ENCODE measurements at places on chromosomes 5 and 9.

- DNase-seq = no peak
Measured at GRCh38 chr9:136856541-136857141, 4.5 kb downstream of the MAMDC4 start.

- DNase-seq = no peak
Measured at GRCh38 chr5:195401-196160, 4.3 kb downstream of the LRRC14B start.

- DNase-seq = no peak
Measured at GRCh38 chr5:35274839-35275509, 44.7 kb upstream of the PRLR start.

GRCh38 chr9:128141604-128142003, 7.6 kb upstream of the LCN2 start:
- no peak for DNase-seq

DNA sequence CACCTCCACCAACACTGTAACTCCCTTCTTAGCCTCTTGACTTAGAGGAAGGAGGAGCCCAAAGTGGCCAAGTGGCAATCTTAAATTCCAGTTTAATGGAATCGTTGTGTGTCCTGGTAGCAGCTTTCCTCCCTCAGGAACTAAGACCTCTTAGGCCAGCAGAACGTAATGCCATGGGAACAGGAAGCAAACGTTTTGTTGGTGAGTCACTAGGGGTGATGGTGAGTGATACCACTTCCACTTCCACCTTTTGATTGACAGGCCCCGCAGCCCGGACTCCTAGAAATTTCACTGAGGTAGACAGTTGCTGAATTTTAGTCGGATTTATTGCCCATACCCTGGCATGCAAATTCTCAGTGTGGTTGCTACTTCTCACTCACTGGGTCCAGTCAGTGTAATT, 94.2 kb upstream of the FBN2 start:
- DNase-seq = no peak

- no peak for DNase-seq
Measured at GRCh38 chr5:139611703-139612584, 36.2 kb upstream of the CXXC5 start.

GRCh38 chr9:18438300-18438925, 35.5 kb upstream of the ADAMTSL1 start:
- no peak for DNase-seq

DNA sequence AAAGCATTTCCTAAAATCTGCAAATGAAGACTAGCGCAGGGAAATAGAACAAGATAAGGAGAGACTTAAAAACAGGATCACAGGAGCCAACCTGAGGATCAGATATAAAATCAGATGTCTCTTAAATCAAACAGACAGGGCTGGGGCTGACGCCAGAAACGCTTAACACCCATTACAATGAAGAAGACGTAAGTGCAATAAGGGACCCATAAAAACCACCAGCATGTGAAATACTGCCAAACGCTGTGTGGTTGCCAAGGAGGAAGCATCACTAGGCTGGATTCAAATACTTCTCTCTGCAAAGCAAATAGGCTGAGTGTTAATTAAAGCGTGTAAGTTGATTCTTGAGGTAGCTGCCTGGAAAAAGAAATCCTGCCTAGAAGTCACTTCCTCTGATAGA, 74.4 kb upstream of the ATP10B start:
- no peak for DNase-seq
